ENCODE measurements at places on chromosomes 7 and 10.

- no peak for DNase-seq
These were observed 2.6 kb downstream of the NPTX2 start for GRCh38 chr7:98619450-98620321.

- DNase-seq: no peak
These were observed at the start of gene TMEM72 for GRCh38 chr10:44911081-44911540. Gene TMEM72 (plus strand): TSS chr10:44911337. CDS start chr10:44911513, 176 bp downstream.

GRCh38 chr10:18906636-18907035, 142.0 kb upstream of the MALRD1 start:
- DNase-seq: peak; percentile 15

DNA sequence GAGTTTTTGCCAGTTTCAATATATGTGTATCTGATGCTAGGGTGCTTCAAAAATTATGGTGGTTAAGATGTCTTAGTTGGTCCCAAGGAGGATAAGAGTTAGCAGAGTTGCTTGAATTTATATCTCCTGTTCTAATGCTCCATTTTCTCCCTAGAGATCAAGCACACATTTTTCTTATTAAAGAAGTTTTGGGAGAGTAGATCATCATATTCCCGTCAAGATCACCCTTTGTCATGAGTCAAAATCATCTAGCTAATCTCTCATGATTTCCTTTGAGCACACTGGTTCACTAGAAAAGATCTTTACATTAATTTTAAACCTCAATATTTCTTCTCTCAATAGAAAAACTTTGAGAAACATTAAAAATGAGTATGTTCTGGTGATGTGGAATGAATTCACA, 429.9 kb upstream of the SEMA3A start:
- DNase-seq: no peak

DNA sequence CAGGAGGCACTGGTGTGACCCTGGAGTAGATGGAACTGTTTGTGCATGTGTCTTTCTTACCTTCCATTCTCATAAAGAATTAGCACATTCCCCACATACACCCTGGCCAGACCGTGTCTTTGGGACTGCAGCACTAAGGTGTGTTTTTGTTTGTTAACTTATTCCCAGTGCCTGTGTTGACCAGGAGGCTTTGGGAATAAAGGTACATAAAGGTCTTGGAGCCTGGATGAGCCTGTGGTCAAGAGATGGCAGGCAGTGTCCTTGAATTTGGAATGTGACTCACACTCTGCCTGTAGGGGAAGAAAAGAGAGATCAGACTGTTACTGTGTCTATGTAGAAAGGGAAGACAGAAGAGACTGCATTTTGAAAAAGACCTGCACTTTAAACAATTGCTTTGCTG, 137.6 kb downstream of the LYZL1 start:
- DNase-seq: no peak

DNA sequence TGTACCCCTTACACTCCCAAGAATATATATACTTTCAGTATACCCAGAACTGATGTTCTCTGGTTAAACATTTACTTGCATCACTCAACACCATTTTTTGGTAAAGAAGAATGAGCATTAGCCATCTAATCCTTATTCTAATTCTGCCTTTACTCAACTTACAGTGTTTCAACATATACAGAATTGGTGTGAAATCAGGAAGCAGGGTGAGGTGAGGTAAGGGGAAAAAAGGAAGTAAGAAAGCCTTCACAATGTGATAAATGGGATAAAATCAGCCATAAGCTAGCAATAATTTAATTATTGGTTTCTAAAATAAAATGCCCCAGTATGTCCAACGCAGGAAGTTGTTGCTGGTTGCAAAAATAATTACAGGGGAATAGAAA, 605.4 kb downstream of the KCNMA1 start:
- DNase-seq: no peak

DNA sequence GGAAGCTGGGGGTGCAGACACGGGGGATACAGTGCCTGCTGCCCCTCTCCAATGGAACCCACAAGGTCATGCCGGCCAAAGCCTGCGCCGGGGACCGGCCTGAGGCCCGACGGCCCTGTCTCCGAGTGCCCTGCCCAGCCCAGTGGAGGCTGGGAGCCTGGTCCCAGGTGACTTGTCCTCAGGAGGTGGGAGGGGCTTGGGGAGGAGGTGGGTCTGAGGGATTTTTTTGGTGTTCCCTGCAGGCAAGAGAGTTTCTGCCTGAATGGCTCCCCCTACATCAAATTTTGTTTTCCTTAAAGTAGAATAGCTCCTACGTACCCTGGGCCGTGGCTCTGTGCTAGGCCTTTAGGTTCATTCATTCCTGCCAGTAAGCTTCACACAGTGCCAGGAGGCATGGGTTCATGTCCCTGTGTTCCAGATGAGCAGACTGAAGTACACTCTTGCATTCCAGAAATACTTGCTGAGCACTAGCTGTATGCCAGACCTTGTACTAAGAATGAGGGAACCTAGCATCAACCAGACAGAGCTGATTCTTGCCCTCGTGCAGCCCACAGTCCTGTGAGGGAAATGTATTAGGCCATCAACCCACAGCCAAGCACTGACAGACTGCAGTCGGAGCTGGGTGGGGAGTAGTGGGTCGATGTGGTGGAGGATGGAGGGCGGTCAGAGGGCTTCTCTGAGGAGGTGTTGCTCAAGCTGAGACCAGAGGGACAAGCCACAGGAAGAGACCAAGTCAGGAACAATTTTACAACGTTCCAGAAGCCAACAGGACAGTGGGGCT, 31.1 kb downstream of the TBATA start:
- DNase-seq: no peak

- no peak for DNase-seq
These were observed 60.2 kb downstream of the FIGNL1 start for GRCh38 chr7:50389961-50390360.

DNA sequence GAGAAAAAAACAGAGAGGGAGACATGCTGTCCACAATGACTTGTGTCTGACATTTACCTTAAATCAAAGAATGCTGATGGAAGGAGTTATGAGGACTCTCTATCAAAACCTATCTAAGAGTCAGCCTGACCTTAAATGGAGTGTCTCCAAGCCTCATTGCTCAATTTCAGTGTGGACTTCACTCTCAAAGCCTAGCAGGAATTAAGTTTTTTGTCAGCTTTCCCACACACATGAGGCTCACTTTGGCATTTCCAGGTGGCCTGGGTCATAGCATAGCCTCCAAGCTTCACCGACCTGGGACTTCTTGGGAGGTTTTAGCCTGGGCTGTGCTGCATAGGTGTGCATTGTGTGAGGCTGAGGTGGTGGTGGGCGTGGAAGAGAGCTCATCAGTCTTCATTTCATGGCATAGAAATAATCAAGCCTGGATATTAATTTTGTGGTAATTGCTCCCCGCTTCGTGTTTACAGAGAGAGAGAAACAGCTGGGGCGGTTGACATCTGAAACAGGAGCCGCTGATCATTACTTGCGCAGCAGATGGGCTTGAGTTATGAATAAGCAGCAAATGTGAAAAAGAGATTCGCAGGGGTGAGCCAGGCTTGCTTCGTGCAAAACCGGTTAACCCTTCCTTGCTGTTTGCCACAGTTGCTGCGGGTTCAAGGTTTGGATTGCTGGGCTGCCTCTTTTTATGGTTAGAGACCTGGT, 647.8 kb downstream of the INHBA start:
- DNase-seq: no peak

GRCh38 chr7:152909683-152910544, 150.4 kb downstream of the ACTR3B start:
- DNase-seq: no peak

DNA sequence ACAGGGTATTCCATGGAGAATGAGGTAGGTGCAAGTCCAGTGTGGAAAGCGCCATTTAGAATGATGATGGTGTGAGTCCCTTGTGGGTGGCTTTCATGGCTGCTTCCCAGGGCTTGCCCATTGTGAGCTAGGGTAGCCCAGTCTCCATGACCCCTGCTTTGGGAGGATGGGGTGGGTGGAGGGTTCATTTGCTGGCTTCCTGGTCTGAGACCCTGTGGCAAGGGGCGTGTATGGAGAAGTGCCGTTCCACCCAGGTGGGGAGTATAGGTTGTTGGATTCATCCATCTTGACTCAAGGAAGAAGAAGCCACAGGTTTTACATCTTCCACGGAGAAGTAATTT, 27.7 kb downstream of the CCM2 start:
- DNase-seq: no peak

GRCh38 chr7:27553273-27553672, 109.4 kb downstream of the HIBADH start:
- no peak for DNase-seq

GRCh38 chr7:107037717-107038603, 6.5 kb upstream of the PRKAR2B start:
- DNase-seq: no peak

DNA sequence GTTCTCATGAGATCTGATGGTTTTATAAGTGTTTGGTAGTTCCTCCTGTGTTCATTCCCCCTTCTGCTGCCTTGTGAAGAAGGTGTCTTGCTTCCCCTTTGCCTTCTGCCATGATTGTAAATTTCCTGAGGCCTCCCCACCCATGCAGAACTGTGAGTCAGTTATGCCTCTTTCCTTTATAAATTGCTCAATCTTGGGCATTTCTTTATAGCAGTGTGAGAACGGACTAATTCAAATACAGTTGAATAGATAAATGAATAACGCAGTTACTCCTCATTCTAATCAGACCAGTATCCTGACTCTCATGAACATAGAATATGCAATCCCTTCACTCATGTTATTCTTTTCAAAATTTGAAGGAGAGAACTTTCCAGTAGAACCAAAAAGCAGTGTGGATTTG, 375.0 kb upstream of the FZD8 start:
- DNase-seq: peak; percentile 57

DNA sequence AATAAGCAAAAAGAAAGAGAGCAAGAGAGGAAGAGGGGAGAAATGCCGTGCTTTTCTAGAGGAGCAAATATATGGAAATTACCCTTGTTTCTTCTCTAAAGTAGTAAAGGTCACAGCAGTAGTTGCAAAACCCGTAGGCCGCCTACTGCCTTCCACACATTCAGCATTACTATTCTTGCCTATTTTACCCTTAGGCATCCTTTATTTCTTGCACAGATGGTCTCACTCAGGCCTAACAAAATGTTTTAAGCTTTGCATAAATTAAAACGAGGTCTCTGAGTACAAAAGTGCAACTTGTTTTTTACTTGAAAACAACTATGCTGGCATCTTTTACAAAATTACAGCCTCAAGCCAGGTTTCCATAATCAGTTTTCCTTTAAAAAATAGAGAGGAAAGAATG, 644.6 kb downstream of the AUTS2 start:
- DNase-seq: no peak

DNA sequence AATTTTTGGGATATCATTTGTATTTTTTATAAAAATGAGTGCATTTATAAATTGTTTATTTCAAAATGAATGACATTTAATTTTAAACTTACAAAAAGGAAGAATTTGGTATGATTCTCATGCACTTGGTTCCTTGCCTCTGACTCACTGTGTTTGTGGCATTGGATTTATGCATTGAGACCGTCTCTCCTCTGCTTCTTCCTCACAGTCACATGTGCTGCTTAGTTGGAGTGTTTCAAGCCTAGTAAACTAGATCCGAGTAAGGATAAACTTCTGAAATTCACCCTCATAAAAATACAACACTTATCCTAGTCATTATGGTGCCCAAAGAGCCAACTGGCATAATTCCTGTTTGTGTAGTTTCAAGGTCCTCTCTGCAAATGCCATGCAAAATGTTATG, 19.1 kb upstream of the FZD8 start:
- no peak for DNase-seq

DNA sequence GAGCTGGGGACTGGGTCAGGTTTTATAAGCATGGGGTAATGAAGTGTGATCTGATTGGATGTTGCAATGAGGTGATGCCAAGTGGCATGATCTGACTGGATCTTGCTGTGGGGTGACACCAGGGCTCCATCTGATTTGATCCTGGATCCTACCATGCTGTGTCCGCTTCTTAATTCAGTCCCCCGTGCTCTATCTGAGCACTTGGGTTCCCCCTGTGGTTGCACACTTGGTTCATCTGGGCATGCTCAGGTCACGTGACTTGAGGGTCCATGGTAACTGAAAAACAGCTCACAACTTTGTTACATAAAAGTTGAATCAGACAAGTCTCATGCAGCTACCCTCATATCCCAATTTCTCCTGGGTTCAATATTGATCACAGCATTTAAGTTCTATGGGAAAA, 448.6 kb upstream of the NRP1 start:
- DNase-seq: no peak

DNA sequence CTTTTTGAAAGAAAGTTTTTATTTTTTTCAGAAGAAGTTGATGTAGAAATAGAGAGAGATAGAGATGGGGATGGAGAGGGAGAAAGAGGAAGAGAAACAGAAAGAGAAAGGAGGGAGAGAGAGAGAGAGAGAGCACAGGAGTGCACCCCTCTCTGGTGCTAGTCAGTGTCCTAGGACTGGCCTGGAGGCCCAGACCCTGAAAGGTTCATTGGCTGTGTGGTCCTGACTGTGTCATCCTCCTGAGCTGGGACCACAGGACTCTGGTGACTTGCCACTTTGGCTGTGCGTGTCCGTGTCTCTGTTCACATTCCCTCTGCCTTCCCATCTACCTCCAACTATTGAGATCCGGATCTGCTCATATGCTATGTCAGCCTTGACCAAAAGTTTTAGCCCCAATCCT, 62.1 kb upstream of the SHH start:
- DNase-seq: no peak

DNA sequence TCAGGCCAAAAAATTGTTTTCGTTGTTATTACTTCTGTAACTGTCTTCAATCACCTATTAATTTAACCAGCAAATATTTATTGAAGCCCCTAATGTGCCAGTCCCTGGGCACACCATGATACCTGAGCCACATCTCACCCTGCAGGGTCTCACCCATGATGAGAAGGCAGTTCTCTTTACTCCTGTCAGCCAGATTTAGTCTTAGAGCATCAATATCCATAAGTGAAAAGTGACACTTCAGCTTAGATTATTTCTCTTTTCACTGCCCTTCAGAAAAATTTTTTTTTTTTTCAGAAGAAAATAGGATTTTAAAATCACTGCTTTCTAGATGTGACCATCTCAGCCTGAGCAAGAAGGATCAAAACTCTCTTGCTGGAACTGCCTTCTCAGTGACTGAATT, 258.6 kb upstream of the NFE2L3 start:
- no peak for DNase-seq

GRCh38 chr7:28433699-28434219, 21.4 kb downstream of the CREB5 start:
- no peak for DNase-seq

DNA sequence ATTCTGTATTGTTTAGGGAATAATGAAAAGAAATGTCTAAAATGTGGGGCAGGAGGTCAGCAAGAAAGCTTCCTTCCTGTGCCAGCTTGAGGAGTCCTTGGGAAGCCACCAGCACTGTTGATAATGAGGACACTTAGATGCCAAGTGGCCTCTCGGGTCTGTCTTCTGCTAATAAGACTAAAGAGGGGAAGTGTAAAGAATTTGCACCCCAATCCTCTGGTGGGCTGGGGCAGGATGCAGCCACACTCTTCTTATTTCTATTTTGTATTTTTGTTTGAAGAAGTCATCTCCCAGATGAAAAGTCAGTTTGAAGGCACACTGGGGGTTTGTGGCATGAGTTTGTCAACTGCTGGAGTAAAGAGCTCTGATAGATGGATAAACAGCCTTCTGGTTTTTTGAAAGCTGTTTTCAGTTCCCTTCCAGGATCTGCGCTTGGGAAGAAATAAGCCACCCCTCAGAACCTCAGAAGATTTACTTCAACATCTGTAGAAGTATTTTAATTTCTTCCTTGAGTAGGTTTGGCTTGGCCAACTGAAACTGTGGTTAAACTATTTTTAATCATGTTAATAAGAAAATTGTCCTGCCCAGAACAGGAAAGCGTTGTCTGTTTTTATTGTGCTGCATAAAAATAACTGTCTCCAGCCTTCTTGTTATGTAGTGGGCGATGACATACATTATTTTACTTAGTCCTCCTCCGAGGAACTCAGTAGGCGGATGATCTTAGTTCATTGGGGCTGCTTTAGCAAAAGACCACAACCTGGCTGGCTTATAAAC, 128.8 kb upstream of the GPR26 start:
- no peak for DNase-seq

- DNase-seq: no peak
These were observed 13.1 kb downstream of the LHFPL3 start for GRCh38 chr7:104341546-104341945.
